Hematopoietic multipotent progenitor cell treated with erythropoietin and hydrocortisone succinate and interleukin-3 and kit ligand, for 6 days (in vitro differentiated cells): ENCODE measurements at places on chromosomes 1 and 21.

- no peak for DNase-seq
These were observed 17.3 kb upstream of the EFNA1 start for GRCh38 chr1:155110381-155110780.

DNA sequence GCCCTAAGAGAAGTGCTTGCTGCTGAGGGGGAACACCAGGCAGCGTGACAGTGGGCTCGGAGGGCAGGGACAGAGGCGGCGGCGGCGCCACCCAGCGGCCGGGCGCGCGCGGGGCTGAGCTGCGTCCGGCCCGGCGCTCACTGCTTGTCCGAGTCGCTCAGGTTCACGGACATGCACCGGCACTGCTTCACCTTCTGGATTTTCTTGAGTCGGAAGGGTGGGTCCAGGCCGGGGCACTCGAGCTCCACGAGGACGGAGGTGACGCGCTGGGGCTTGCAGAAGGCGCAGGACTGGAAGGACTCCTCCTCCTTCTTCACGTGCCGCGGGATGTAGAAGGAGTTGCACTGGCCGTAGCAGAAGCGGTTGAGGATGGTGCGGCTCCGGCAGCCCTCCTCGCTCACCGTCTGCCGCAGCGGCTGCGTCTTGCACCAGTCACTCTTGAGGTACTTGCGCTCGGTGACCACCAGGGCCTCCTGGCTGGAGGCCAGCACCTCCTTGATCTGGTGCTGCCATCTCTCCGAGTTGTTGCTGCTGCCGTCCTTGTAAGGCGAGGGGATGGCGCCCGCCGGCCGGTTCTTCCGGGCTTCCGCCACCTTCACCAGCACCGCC, 119.0 kb downstream of the GREM2 start:
- peak; percentile 45 for DNase-seq

- DNase-seq, result no peak
These were observed at the start of gene CRP for GRCh38 chr1:159714529-159714928. Gene CRP (minus strand): TSS chr1:159714589. CDS start chr1:159714485, 104 bp downstream.

GRCh38 chr1:110120960-110121561, 8.8 kb downstream of the UBL4B start:
- no peak for DNase-seq

DNA sequence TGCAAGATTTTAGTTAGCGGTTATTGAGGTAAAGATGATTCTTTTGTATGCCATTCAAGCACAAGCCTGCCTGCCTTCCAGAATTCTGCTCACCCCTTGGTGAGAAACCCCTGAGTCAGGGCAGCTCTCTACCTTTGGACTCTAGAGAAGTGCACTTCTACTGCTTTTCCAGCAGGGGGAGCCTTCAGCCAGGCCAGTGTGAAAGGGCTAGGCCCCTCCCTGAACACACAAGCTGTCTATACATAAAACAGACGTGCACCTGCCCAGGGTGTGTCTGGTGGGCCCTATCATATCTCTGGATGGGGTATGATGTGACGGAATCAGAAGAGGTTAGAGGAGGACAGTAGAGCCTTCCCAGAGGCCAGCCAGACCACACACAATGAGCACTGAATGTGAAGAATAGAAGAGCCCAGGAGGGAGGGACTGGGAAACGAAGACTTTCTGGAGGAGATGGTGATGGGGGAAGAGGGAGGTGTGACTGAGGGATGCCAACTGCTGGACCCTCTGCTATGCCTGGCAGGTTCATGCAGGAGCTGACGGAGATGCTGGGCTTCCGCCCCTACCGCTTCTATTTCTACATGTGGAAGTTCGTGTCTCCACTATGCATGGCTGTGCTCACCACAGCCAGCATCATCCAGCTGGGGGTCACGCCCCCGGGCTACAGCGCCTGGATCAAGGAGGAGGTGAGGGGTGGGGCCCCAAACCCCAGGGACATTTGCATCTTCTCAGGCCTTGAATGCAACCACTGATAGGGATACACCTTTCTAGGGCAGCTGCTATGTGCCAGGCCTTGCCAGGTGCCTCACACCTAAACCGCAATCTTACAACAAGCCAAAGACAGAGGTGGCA, 13.0 kb upstream of the KCNC4 start:
- DNase-seq, result peak; percentile 75

- DNase-seq, result no peak
These were observed 13.2 kb upstream of the HHAT start for GRCh38 chr1:210315529-210315928.

DNA sequence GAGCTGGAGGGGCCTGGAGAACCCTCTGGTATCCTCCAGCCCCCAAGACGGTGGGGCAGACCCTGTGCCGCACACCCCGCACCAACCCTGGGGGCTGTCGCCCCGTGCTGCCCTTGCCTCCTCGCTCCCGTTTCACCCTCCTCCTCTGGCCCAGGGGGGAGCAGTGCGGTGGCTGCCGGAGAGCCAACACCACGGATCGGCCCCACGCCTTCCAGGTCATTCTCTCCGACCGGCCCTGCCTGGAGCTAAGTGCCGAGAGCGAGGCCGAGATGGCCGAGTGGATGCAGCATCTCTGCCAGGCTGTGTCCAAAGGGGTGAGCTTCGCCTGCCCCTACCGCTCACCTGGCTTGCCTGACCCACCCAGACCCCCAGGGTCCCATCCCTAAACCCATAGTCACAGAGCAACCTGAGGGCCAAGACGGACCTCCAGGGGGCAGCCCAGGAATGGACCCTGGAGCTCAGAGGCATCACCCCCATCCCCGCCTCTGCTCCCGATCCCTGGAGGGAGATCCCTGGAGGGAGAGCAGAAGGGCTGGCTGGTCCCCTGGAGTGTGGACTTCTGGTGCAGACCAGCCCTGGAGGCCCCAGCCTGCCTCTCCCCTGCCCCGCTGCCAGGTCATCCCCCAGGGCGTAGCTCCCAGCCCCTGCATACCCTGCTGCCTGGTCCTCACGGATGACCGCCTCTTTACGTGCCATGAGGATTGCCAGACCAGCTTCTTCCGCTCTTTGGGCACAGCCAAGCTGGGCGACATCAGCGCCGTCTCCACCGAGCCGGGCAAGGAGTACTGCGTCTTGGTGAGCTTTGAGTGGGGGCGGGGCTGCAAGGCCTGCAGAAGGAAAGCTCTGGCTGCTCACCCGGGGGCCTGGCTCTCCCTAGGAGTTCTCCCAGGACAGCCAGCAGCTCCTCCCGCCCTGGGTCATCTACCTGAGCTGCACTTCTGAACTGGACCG, 4.0 kb upstream of the SLC25A34 start:
- no peak for DNase-seq

GRCh38 chr1:81118550-81118949, 682.2 kb upstream of the ADGRL2 start:
- DNase-seq, result no peak

DNA sequence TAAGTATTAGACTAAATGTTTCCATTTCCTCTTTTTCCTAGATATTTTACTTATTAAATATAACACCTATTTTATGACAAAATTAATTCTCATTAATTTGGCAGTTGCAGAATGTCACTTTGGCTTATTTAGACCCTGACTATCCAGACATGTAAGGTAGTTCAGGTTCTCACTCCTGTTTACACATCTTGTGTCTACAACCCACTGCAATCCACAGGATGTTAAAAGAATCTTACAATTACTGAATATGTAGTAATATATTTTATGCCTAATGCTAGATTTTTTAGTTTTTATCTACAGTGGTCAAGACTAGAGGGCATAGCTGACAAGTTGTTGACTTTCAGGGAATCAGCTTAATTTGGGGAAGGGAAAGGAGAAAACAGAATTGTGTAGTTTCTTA, 346.7 kb downstream of the USP25 start:
- DNase-seq, result no peak

GRCh38 chr1:190942475-190942874, 464.8 kb upstream of the BRINP3 start:
- DNase-seq, result no peak

DNA sequence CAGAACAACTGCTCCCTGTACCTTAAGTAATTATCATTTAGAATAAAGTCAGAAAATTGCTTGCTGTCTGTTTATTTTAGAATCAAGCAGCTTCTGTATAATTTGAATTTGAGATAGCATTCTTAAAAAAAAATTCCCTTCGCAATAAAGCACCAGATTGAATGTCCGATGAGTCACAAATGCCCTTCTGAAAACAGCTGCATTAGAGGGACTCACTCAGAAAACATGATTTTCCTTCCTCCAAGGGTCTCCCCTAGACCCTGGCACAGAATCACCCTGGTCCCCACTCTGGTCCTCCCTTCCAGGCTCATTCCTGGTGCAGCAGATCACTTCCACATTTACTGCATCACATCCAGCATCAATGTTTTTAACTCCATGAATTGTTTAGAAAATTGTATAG, 471.1 kb upstream of the VAMP3 start:
- DNase-seq, result no peak

DNA sequence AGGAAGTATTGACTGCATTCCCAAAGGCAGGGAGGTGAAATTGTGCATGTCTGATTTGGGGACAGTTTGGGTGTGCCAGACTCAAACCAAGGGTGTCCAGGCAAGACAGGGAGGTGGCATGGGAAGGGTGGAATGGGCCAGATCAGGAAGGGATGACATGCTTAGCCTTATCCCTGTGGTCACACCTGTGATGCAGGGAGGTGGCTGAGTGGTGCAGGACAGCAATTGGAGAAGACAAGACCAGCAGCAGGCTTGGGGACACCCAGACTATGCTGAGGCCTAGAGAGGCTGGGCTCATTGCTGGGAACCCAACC, 4.0 kb downstream of the FOXO6 start:
- DNase-seq, result no peak

DNA sequence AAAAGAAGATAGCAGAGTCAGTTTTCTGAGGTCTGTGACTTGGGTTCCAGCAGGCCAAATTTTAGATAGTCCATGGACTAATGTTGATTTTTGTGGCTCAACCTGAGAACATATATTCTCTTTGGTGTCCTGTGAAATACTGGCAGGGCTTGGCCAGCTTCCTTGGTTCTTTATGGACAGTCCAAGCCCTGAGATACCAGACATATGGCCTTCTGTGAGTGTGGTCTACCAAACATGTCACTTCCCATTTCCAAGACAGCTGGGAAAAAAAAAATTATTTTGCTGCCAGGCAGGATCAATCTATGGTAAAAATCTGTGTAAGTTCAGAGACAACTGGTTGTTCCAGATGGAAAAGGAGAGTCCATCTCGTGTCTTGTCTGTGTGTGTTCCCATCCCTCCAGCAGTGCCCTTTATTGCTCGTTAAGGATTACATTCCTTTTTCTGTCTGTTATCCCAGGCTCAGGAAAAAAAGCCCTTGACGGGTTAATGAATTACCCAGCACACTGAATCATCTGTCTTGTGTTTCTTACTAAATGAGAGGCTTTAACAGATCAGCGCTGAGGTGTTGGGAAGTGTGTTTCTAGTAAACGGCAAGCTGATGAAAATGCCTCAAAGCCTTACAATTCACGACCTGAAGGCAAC, 33.4 kb upstream of the XPR1 start:
- no peak for DNase-seq

DNA sequence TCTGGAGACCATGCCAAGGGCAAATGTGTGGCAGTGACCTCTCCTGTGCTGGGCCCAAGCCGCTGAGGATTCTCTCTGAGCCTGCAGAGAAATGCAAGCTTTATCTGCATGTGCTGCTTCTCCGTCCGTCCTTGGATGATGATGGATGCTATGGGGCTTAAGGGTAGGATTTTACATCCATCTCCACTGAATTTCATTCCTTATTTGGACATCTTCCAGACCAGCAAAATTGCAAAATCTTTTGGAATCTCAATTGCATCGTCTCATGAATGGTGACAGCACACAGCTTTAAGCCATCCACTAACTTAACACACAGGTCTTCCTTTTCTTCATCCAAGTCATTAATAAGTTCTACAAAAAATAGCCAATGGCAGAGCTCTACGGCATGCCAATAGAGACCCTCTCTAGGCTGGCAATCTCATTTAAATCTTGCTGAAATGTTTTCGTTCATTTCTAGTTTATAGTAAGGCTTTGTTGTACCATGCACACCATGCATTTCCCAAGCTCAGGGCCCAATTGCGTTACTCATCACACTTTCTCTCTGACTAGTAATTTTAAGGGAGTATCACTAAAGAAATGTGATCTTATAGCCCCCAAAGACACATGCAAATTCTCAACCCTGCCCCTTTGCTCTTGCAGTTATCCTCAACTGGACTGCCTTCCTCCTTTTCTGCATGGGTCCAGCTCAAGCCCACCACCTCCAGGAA, 11.1 kb downstream of the BATF3 start:
- DNase-seq, result no peak

- DNase-seq, result no peak
These were observed 124.0 kb upstream of the CSF3R start for GRCh38 chr1:36606641-36607262.

DNA sequence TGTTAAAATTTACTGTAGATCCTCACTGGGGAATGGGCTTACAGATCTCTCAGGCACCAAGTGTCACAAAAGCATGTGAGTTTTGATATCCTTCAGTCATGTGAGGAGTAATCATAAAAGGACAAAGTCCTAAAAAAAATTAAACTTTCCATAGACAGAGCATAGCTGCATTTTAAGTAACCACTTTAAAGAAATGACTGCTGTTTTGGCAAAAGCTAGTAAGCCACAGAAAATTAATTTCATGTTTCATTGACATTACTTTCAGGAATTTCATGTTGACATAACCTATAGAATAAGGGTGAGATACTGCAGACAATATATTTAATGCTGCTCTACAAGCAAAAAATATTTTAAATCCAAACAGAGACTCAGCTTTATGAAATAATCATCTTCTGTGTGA, 156.3 kb downstream of the LYPLAL1 start:
- DNase-seq, result no peak

DNA sequence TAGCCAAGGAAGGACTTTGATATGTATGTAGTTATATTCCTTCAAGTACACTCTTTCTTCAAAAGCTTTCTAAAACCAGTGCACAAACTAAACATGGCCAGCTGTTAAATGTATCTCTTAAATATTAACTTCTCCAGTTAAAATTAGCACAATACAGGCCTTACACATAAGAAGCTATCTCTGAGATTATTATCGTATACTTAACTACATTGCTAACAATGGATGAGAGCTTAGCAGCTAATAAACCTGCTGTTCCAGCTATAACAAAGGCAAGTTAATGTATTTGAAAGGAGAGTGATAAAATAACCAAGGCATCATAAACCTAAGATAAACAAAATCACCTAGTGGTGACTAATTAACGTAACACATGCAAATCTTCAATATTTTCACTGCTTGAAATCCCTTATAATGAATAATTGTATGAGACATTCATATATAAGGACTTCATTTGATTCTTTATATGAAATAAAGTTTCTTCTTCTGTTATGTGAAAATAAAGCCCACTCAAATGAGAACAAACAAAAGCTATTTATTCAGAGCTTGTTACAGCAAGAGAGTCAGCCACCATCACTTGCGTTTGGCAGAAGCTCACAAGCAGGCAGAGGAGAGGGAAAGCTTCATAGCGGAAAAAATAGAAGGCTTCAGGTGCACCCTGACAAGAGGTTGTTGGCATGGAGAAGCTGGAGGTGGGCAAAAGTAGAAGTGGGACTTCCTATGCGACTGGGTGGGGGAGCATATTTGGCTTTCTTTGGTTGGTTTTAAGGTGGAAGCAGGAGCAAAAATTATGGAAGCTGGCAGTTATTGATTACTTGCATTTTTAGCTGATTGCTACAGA, 274.1 kb upstream of the CHRM3 start:
- DNase-seq, result no peak
